Lower leg skin (tissue), 4 donors: ENCODE measurements at places on chromosomes 5 and 9.
A peak's percentile ranks its signal among the peaks of the same experiment; 100 is the strongest.

DNA sequence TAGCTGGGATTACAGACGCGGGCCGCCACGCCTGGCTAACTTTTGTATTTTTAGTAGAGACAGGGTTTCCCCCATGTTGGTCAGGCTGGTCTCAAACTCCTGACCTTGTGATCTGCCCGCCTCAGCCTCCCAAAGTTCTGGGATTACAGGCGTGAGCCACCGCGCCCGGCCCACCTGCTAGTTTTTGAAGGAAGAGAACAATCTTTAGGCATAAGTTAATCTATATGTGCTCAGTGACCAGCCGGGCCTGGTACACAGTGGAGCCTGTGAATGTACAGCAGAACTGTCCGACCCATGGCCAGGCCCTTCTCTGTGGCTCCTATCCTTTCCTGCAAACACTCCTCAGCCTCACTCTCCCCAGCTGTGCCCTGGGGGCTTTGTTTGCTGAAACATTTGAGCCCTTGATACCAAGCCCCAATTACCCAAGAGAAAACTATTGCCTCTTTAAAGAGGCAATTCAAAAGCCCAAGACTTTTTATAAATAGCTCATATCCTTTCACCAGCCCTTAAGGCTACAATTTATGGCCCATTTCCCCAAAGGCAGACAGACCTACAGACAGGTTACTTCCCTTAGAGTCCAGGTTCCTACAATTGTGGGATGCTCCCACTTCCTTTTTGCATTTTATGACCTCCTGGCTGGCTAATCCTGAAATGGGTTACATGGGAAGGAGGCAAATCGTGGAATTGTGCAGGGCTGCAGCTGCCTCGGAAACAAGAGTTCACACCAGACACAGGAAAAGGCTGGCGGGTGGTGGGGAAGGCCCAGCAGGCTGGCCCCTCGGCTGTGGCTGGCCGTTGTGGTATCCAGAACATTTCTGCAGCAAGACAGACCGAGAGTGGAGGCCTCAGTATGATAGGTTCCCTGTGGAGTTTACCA lies 37.5 kb downstream of the SPRY4 start:
- no peak for DNase-seq

- DNase-seq: no peak
Observed at GRCh38 chr9:109277451-109277850, 43.4 kb downstream of the EPB41L4B start.

DNA sequence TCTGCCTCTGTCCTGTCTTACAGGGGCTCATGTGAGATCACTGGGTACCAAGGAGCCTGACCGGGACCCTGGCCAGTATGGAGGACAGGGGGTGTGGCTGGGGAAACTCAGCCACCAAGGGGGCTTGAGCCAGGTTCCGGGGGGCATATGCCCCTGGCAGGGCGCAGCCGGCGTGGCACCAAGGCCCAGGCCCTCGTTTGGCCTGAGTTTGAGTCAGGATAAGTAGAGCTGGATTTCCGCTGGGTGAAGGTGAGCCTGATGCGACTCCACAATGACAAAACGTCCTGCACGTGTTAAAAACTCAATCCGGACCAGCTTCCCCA lies 616 bp upstream of the TSPAN17 start:
- DNase-seq: no peak

GRCh38 chr9:127608104-127608966 lies 3.7 kb upstream of the STXBP1 start:
- DNase-seq: peak; percentile 87

DNA sequence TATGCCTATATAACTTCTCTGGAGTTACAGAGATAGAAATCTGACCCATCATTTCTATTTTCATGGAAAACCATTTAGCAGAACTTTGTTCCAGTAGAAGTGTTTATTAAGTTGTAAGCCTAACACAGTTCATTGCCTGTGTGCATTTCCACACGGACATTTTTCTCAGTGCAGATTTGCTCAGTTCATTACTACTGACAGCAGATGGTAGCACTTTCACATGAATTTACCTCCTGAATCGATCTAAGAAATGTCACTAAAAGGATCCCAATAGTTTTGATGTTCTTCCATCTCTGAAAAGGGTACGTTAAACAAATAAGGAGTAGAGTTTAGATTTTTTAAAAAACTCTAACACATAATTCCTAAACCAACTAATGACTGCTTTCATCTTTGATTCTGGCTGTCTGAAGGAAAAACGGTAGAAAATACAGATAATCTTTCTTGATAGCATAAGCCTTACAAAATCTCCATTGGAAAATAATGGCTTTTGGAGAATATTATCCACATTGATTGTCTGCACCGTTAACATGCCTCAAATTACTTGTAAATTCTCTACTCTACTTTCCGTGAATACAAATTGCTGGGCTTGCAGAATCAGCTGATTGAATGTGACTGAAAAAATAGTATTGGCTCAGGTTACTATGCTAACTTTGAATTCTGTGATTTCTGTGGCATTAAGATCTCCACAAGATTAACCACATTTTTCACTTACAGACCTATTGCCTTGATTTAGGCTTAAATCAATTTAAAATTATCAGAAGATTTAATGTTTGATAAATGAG lies 33.1 kb downstream of the RPS23 start:
- no peak for DNase-seq

DNA sequence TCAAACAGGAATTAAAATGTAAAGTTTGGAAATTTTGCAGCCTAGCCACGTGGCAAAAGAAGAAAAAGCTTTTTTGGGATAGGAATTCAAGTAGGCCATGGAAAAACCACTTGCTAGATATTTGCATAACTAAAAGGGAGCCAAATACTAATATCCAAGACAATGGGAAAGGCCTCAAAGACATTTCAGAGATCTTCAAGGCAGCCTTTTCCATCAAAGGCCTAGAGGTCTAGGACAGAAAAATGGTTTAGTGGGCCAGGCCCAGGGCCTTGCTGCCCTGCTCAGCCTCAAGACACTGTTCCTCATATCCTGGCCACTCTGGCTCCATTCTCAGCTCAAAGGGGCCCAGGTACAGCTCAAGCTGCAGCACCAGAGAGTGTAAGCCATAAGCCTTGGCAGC lies 265.9 kb upstream of the RPS23 start:
- no peak for DNase-seq

- DNase-seq: no peak
Observed at GRCh38 chr5:137997726-137998213, 35.1 kb downstream of the FAM13B start.

DNA sequence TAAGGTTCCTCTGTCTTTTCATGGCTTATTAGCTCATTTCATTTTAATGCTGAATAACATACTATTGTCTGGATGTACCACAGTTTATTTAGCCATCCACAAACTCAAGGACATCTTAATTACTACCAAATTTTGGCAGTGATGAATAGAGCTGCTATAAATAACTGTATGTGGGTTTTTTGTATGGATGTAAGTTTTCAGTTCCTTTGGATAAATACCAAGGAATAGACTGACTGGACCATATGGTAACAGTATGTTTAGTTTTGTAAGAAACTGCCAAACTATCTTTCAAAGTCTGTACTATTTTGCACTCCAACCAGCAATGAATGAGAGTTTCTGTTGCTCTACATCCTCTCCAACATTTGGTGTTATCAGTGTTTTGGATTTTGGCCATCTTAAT lies 38.7 kb downstream of the SCAMP1 start:
- DNase-seq: no peak

GRCh38 chr5:172414531-172415361 lies 39.6 kb downstream of the SH3PXD2B start:
- DNase-seq: no peak

GRCh38 chr5:6386271-6386670 lies 7.9 kb upstream of the MED10 start:
- DNase-seq: no peak

GRCh38 chr5:16580382-16580781 lies 36.4 kb downstream of the RETREG1 start:
- no peak for DNase-seq

GRCh38 chr5:140806834-140807775 lies at the start of gene PCDHA4:
TSS of gene PCDHA4 (plus strand) at chr5:140807068.
- DNase-seq: peak; percentile 81

DNA sequence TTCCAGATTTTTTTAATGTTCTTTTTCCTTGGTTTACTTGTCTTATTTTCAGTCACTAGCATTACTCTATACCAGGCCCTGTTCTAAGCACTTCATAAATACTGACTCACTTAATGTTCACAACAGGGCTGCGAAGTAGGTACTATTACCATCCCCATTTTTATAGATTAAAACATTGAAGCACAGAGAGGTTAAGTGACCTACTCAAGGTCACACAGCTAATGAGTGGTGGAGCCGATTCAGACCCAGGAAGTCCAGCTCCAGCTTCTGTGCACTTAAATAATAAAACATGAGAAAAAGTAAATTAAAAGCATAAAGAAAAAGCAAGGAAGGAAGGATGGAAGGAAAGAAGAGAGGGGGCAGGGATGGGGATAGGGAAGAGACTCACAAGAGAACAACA lies 45.3 kb upstream of the DNAH5 start:
- no peak for DNase-seq

DNA sequence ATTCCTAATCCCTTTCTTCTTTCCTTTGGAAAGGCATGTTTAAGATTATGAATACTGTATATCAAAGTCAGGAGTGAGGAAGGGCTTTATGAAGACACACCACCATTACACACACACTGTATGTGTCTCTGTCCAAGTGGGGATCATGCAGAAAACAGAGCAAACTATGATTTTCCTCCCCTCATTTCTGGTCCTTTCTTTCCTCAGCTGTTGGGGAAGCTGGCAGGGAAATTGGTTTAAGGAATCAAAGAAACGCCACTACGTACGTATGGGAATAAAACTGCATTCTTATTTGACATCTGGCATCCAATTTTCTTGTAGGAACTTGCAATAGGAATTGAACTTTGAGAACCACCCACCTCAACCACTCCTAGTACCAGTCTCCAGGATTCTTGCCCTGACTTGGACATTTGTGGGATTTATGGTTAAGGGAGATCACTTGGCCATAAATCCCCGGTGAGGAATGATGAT lies 125.8 kb downstream of the PDE4D start:
- DNase-seq: no peak

- DNase-seq: no peak
Observed at GRCh38 chr5:128665747-128666355, 127.8 kb upstream of the FBN2 start.

DNA sequence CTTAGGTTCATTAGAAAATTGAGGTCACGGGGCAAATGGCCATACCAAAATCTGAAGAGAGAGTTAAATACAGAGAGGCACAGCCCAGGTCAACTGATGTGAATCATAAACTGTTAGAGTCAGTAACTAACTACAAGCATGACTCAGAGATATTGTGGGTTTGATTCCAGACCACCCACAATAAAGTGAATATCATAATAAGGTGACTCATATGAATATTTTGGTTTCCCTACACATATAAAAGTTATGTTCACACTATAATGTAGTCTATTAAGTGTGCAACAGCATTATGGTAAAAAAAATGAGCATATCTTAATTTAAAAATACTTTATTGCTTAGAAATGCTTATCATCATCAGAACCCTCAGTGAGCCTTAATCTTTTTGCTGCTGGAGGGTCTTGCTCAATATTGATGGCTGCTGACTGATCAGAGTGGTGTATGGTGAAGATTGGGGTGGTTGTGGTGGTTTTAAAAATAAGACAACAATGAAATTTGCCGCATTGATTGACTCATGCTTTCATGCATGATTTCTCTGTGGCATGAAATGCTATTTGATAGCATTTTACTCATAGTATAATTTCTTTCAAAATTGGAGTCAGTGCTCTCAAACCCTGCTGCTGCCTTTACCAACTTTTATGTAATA lies 53.1 kb upstream of the EDIL3 start:
- no peak for DNase-seq

GRCh38 chr9:17905781-17906175 lies 326.9 kb downstream of the SH3GL2 start:
- no peak for DNase-seq

- DNase-seq: no peak
Observed at GRCh38 chr9:36924071-36924470, 110.0 kb downstream of the PAX5 start.

DNA sequence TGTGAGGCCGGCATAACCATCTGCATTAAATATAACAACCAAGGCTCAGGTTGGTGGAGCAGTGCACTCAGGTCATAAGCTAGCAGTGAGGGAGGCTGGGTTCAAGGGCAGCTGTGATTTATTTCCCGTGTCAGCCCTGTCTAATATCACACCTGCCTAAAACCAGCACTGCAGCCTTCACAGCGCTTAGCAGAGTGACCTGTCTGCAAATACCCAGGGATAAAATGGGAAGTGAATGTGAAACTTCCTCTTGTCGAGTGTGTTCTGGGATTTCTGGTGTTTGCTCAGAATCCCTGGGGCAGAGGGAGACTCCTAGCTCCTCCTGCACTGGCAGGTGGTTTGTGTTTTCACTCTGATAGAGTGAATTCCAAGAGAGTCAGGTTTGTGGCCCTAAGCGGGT lies 57.5 kb downstream of the ZNF510 start:
- DNase-seq: no peak

DNA sequence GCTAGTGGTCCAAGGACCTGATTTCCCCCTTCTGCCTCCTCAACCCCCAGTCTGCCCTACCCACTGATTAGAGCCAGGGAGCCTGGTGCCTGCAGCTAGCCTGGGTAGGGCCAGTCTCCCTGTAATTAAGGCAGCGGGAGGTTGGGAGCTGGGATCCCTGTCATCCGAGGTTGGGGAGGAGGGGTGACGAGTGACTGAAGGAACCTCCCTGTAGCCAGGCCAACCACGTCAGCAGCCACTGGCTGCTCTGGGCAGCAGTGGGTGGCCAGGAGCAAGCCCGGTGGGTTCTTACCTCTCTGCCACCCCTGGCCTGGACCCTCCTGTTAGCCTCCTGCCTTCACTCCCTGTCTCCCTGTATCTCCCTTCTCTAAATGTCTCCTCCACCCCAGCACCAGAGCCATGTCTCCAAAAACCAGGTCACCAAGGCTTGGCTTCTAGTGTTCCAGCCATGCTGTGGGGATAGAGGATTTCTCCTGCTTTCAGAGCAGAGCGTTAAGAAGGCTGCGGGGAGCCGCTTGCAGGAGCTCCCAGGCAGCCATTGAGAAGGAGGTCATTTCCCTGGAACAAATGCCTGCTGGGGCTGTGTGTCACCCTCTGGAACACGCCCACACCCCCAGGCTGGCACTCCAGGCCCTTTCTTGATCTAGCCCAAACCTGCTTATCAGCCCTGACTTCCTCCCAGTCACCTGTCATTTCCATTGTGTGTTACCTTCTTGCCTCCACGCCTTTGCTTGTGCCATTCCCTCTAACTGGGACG lies 65.0 kb upstream of the GGTA1 start:
- no peak for DNase-seq

- DNase-seq: no peak
Observed at GRCh38 chr9:29775491-29775890, 2202.2 kb upstream of the C9orf72 start.

DNA sequence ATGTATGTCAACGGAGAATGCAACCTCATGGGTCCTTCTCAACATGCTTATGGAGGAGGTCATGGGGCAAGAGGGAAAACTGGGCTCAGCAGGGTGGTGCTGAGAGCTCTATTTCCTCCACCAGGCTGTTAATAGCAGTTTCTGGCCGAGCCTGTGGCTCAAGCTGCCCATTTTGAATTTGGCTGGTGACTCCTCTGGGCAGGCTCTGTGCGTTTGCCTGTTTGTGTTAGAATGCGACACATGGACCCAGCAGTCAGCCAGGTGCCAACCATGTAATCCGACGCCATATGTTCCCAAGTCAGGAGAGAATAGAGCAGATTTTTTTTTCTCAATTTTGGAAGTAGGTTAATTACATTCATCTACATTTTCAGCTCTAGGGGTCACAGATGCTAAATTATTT lies 387.7 kb upstream of the CLINT1 start:
- DNase-seq: no peak

- peak; percentile 96 for DNase-seq
Observed at GRCh38 chr9:35814841-35815543, at the start of gene HINT2. TSS of gene HINT2 (minus strand) at chr9:35815042. CDS start at chr9:35814979, 63 bp downstream.
